ENCODE measurements at places on chromosomes 3 and 15. TPM values are rescaled to one million over a fixed set of nuclear protein-coding genes. Genes with fewer than 3 reads are reported as not detected.

- no peaks in the 10 kb centered on the region for H3K4me1 ChIP-seq
- no peak for DNase-seq
- H3K36me3 ChIP-seq = no peaks in the 10 kb centered on the region
Observed at GRCh38 chr3:46646700-46647099, 34.4 kb downstream of the FAM240A start.

The GATM gene
- total RNA-seq = 0.65 TPM

The LCTL gene
- not detected for total RNA-seq

DNA sequence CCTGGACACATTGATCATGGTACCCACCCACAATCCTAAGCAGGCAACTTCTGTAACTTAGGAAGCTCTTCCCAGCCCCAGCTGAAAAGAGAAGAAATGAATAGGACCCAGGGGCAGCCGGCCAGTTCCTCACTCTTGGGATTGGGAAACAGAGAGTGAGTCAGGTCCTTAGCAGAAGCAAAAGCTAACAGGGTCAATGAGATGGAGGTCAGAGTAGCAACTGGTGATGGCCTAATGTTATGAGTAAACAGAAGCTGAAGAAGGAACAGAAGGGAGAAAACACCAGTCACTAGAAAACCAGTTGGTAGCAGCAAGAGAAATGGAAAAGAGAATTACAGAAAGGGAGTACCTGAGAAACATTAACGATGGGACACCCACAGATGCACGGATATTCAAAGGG is 20.0 kb downstream of the RIOX2 start:
- H3K36me3 ChIP-seq = peaks cover 77% of the 10 kb centered on the region
- H3K4me1 ChIP-seq = peaks cover 15% of the 10 kb centered on the region
- peak overlapping the region; percentile 5 for H3K27ac ChIP-seq
- H3K27me3 ChIP-seq = no peaks in the 10 kb centered on the region

DNA sequence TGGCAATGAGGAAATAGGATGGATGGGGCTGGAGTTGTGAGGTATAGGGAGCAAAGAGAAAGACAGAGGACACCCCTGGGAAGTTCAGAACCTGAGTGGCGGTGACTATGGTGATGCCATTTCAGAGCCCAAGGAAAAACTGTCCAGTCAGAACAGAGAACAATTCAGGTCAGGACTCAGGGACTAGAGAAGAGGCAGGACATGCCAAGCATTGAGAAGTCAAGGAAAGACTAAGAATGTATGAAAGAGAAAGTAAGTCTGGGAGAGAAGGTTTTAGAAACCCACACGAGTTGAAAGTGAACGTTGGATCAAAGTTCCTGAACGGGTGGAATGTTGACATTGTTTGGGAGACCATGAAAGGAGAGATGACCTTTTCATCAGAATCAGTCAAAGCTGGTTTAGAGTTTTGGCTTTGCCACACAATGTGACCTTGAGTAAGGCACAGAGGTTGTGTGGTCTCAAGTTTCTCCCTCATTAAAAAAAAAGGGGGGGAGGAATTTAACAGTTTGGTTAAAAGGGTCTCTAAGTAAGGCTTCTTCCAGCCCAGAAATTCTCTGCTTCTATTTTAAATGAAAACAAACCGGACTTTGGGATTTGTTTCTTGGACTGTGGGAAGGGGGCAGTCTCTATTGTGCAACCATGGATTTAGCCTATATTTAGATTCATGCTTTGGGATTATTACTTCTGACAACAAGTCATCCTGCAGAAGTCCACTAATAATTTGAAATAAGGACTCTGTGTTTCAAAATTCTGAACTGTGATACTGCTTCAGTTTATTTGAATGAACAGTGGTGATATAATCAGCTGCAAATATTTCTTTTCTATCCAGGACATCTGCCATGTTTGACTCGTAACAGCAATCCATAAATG is 315.9 kb upstream of the TBL1XR1 start:
- H3K27me3 ChIP-seq = no peaks in the 10 kb centered on the region
- H3K4me3 ChIP-seq = no peak overlapping the region
- DNase-seq = no peak

The RABL3 gene
- 29.3 TPM for total RNA-seq

The SCN5A gene
- total RNA-seq = not detected

DNA sequence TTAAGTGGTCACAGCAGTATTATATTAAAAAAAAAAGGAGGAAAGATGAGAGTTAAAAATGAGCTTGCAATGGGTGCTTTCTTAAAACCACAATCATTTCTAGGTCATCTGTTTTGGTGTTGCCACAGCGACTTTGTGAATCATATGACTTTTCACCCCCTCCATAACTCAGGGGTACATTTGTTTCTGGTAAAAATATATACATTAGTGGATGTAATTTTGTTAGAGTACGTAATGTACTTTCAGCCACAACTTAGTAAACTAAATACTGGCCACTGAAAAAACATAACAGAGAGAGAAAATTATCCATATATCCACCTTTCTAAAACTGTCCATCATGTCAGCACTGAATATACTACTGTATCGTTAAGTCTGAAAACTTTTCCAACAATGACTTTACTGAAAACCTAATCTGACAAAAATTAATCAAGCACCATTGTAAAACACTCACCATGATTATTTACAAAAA is 3.4 kb downstream of the ANKRD28 start:
- H3K27ac ChIP-seq = peak overlapping the region; percentile 84
- peak; percentile 80 for DNase-seq
- H3K4me1 ChIP-seq = peaks cover 58% of the 10 kb centered on the region
- peak overlapping the region; percentile 75 for H3K4me3 ChIP-seq
- H3K27me3 ChIP-seq = no peaks in the 10 kb centered on the region
- H3K36me3 ChIP-seq = peaks cover 36% of the 10 kb centered on the region

DNA sequence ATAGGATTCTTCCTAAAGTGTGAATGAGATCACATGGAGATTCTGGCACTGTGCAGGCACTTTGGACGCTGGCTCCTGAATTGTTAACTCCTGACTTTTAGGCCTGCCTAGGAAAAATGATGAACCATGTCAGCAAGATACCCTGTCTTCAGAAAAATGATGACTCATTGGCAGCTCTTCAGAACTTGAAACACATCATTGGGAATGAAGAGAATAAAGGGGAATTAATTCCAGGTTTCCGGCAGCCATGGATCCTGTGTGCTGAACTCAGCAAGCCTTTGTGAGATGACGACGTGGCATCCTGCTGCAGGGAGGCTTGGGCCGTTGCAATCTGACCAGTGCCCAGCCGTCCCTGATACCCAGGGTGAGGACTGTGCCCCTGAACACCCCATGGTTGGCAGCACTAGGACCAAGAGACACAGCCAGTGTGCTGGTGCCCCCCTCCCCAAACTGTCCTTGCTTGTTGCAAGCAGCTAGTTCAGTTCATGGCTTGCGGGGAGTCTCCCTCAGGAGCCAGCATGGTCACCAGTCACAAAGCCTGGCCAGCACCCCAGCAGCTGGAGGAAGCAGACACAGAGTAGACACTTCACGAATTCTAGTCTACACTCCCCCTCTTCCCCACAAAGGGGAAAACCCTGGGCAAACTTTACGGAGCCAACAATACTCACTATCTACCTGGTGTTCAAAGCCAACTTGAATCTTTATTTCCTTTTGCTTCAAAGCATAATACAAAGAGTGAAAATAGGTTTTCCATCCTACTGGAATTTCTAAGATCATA is 7.8 kb upstream of the LIPC start:
- peaks cover 6% of the 10 kb centered on the region for H3K36me3 ChIP-seq
- DNase-seq = no peak
- H3K27me3 ChIP-seq = no peaks in the 10 kb centered on the region
- H3K27ac ChIP-seq = no peak overlapping the region

The GNAT1 gene
- total RNA-seq = not detected

The NPAP1 gene
- total RNA-seq = not detected

DNA sequence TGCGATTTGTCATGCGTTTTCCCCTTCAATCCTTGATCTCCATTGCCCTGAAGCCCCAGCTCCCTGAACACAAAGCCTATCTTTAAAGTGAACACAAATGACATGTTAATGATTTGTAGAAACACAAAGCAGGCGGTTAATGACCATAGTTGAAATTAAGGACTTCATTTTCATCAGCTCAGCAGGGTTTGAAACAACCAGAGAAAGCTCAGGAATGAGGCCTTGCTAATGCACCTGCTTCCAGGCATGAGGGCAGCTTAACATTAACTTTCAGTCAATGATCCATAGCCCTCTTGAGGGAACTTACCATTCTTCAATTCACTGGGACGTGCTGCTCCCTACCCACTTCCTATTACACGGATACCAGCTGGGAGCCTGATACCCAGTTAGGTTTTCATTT is 427.2 kb upstream of the CBLB start:
- DNase-seq = no peak
- peaks cover 21% of the 10 kb centered on the region for H3K4me1 ChIP-seq
- no peak overlapping the region for H3K4me3 ChIP-seq

The EFCC1 gene
- 0.37 TPM for total RNA-seq

DNA sequence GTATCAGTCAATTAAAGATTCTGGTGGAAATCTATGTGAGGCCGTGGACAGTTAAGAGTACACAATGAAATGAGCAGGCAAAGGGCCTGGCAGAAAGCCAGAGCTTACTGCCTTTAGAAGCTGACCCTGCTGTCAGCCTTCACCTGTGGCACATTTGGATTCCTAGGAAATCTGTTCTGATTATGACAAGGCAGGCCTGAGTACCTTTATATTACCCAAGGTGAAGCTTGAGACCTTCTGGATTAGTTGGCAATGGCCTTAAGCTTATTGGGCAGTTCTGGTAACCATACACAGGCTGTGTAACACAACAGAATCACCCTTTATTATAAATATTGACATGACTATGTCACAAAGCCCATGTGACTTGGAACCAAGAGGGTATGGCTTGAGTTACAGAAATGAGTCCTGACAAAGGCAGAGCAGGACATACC is 43.2 kb downstream of the NBEAL2 start:
- H3K4me1 ChIP-seq = peaks cover 30% of the 10 kb centered on the region
- H3K27me3 ChIP-seq = no peaks in the 10 kb centered on the region
- no peak overlapping the region for H3K4me3 ChIP-seq
- peaks cover 17% of the 10 kb centered on the region for H3K36me3 ChIP-seq

DNA sequence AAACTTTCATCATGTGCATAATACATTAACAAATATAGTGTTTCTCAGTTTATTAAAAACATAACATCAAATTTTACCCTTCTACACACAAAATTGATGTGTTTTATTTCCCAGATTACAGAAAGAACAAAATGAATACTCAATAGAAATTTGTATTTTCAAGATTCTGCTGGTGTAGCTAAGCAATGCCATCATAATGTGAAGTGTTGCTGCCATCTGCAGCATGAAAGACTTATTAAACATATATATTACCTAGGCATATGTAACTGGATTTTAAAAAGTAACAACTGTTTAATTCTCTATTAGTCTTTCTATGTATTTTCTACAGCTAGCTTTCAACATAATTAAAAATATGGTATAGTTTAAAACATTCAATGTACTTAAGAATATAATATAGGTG is 27.5 kb downstream of the PLSCR5 start:
- H3K27me3 ChIP-seq = peaks cover 15% of the 10 kb centered on the region
- H3K4me3 ChIP-seq = no peak overlapping the region
- H3K4me1 ChIP-seq = no peaks in the 10 kb centered on the region

DNA sequence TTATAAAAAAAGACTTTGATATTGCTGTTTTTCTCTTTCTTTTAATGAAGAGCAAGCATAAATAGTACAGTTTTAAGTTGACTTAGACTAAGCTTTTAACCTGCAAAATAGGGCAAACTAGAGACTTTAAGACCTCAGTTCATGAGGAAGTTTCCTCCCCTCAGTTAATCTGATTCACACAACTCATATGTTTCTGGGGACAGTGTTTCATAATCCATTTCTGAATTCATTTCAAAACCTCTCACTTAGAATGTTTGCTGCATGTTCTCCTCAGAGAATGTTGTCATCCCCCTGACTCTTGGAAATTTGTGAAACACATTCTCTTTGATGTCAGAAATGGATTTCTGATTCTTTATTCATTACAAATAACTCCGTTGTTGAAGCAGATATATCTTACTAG is 79.3 kb upstream of the SKOR1 start:
- H3K27ac ChIP-seq = peak overlapping the region; percentile 19
- H3K4me3 ChIP-seq = peak overlapping the region; percentile 13
- no peaks in the 10 kb centered on the region for H3K27me3 ChIP-seq
- H3K4me1 ChIP-seq = peaks cover 37% of the 10 kb centered on the region

DNA sequence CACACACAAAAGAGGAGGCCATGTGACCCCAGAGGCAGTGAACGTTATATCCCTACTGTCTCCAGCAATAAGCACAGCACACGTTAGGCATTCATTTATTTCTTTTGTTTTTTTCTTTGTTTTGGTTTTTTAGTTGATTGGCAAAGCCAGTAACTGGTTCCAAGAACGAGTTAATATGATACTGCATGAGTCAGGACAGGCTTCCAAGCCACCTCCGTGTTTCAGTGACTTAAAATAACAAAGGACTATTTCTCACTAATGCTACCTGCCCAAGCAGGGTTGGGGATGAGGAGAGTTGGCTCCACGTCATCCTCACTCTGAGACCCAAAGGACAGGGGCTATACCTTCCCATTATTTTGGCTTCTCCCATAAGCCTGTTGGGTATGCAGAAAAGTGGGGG is 130.5 kb downstream of the ST8SIA2 start:
- no peaks in the 10 kb centered on the region for H3K36me3 ChIP-seq
- no peak overlapping the region for H3K27ac ChIP-seq
- H3K27me3 ChIP-seq = peaks cover 4% of the 10 kb centered on the region
- no peak for DNase-seq
- H3K4me1 ChIP-seq = peaks cover 2% of the 10 kb centered on the region
- H3K4me3 ChIP-seq = no peak overlapping the region

DNA sequence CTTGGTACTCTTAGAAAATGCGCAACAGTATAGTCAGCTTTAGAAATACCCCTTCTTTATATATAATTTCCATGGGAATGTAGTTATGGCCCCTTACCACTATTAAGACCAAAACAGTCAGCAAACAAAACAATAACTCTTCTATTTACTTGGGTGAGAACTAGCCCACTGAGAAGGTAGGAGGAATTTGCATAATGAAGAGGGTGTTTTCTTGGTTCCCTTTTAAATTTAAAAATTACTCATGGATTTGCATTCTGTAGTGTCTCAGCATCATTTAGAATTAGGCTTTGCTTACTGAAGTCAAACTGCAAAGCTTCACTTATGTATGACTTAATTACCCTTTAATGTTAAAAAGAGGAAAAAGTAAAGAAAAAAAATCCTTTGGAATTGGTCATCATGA is 350.8 kb downstream of the PTPRG start:
- H3K4me3 ChIP-seq = no peak overlapping the region
- H3K4me1 ChIP-seq = no peaks in the 10 kb centered on the region
- DNase-seq = no peak
- H3K36me3 ChIP-seq = no peaks in the 10 kb centered on the region
- H3K27ac ChIP-seq = no peak overlapping the region

The RYR3 gene
- not detected for total RNA-seq

The GOLGA8T gene
- total RNA-seq = not detected

GRCh38 chr15:90020936-90021507 is 19.9 kb downstream of the ZNF710 start:
- peaks cover 28% of the 10 kb centered on the region for H3K4me1 ChIP-seq
- H3K36me3 ChIP-seq = peaks cover 7% of the 10 kb centered on the region
- H3K4me3 ChIP-seq = no peak overlapping the region
- DNase-seq = no peak
- H3K27ac ChIP-seq = no peak overlapping the region
- H3K27me3 ChIP-seq = no peaks in the 10 kb centered on the region

GRCh38 chr3:8520816-8521403 is 19.3 kb downstream of the LMCD1 start:
- no peak overlapping the region for H3K27ac ChIP-seq
- no peaks in the 10 kb centered on the region for H3K36me3 ChIP-seq
- H3K27me3 ChIP-seq = no peaks in the 10 kb centered on the region
- H3K4me1 ChIP-seq = no peaks in the 10 kb centered on the region
- DNase-seq = no peak

The KLHL40 gene
- total RNA-seq = not detected

All from activated CD4-positive, alpha-beta T cell treated with anti-CD3 and anti-CD28 coated beads, Interleukin-2, amount 10 ng/mL, durations not matched to agents 24 days and 14 days (primary cell).